ENCODE measurements at places on chromosomes 3 and 15.

- DNase-seq, result no peak
These were observed 179.1 kb downstream of the NTRK3 start for GRCh38 chr15:88077296-88078020.

- DNase-seq, result no peak
These were observed 147.7 kb downstream of the VGLL4 start for GRCh38 chr3:11495948-11496557.

GRCh38 chr15:73982222-73982962 lies 9.7 kb downstream of the STOML1 start:
- DNase-seq, result no peak

DNA sequence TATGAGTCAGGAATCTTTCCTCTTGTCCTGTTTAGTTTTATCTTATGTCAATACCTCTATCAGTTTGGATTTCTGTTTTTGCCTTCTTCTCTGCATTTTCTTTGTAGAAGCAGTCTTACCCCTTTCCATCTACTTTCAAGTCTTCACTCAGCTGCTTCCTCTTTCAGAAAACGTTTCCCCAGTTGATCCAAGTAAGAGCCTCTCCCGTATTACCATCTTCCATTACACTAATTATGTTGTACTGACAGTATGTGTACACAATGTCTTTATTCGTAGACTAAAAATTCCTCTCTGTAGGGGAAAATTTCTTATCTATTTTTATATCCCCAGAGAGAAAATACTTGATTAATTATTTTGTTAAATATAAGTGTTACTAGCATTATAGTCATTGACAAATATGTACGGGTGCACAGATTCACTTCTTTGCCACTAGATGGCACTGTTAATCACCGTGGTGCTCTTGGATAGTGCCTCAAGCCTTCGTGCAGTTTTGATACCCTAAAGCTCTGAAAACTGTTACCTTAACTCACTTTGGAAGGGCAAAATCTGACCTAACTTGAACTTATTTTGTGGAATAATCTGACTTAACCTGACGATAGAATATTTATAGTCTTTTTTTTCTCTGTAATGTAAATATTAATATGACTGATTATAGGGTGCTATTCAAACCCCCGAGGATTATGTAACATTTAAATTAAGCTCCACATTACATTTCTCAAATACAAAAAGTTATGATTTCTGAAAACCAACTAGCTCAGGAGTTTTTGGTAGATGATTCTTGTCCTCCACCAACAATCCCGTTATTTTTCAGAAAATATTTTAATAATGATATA lies 74.2 kb upstream of the POU1F1 start:
- DNase-seq, result peak; percentile 3

GRCh38 chr3:99249627-99250026 lies 348.1 kb upstream of the DCBLD2 start:
- no peak for DNase-seq

DNA sequence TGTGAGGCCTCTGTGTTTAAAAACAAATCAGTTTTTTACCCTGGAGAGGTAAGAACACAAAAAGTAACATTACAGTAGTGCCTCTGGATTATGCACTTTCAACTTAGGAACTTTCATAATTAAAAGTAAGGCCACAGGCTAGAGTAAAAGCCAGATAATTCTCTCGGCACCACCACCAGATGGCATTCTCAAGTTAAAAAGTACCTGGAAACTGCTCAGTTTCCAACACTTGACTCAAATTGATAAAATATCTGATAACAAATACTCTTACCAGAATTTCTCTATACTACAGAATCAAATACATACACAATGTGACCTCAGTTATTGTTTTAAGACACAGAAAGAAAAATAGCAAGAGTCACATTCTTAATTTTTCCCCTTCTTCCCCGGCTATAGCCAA lies 19.9 kb downstream of the SPICE1 start:
- peak; percentile 56 for DNase-seq

DNA sequence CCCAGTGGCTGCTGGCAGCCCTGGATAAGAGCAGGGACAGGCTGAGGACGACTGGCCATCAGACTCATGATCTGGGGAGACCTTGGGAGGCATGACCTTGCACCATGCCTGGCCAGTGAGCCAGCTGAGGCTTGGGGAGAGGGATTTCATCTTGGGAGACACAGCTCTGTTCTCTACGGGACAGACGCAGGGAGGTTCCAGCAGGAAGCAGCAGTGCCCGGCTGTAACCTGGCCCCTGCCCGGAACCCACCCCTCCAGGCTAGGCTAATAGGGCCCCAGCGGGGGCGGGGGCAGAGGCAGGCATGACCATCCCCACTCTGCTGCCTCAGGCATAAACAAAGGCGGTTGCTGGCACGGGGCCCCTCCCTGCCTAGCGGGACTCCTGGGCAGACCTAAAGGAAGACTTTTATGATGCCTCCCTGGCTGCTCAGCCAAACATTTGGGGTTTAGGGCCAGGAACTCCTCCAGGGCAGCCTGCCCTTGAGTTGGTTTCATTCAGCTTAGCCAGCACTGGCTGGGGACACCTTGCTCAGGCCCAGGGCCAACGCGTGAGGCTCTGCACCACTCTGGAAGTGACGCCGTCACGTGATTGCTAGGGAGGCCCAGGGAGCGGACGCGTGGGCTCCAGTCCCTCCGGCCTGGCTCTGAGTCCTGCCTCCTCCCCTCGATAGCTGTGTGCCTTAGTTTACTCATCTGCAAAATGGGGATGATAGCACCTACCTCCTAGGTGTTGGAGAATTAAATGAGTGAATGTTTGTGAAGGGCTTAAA lies 27.6 kb downstream of the HDAC11 start:
- DNase-seq, result no peak

GRCh38 chr15:56337084-56337725 lies 28.0 kb upstream of the TEX9 start:
- no peak for DNase-seq

- DNase-seq, result peak; percentile 73
These were observed 51.0 kb downstream of the ZDHHC19 start for GRCh38 chr3:196159952-196160804.

DNA sequence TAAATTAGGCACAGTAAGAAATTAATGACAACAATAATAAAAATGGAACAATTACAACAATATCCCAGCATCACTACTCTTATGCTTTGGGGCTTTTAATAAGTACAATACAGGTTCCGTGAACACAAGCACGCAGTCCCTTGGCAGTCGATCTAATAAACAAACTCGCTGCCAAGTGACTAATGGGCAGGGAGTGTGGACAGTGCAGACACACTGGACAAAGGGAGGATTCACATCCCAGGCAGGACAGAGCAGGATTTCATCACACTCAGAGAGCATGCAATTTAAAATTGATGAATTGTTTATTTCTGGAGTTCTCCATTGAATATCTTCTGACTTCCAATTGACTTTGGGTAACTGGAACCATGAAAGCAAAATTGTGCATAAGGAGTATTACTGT lies 524.1 kb upstream of the CFAP20DC start:
- no peak for DNase-seq

DNA sequence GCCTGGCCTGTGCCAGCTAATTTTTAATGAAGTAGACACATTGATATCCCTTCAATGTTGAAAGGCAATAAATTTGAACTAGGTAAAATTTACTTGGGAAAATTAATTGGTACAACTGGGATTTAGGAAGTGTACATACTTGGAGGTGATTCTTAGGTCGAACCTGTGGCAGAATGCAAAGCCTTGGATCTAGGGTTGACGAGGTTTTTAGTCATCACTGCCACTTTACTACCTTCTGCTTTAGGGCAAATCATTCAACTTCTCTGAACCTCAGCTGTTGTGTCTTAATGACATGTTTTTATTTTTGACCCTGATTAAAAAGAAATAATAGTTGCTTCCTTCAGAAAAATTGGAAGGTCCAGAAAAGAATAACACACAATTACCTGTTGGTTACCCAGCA lies 2.5 kb downstream of the APPL1 start:
- no peak for DNase-seq

GRCh38 chr15:50247819-50248655 lies 17.5 kb downstream of the HDC start:
- peak; percentile 54 for DNase-seq

- DNase-seq, result no peak
These were observed 26.0 kb upstream of the CORO2B start for GRCh38 chr15:68552773-68553172.

GRCh38 chr3:76897076-76897475 lies 142.8 kb upstream of the ROBO2 start:
- DNase-seq, result no peak

DNA sequence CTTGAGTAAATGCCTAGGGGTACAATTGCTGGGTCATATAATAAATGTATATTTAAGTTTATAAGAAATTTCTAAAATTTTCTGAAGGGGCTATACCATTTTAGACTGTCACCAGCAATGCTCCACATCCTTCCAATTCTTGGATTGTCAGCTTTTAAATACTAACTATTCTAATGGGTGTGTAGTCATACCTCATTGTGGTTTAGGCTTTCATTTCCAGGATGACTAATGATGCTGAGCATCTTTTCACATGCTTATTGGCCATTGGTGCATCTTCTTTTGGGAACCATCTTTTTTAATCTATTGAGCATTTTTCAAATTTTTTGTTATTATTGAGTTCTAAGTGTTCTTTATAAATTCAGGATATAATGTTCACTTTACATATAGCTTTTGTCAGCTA lies 52.5 kb upstream of the CORO2B start:
- no peak for DNase-seq
